ENCODE measurements at places on chromosomes 16 and 17. TPM values are rescaled to one million over a fixed set of nuclear protein-coding genes. Genes with fewer than 3 reads are reported as not detected.

DNA sequence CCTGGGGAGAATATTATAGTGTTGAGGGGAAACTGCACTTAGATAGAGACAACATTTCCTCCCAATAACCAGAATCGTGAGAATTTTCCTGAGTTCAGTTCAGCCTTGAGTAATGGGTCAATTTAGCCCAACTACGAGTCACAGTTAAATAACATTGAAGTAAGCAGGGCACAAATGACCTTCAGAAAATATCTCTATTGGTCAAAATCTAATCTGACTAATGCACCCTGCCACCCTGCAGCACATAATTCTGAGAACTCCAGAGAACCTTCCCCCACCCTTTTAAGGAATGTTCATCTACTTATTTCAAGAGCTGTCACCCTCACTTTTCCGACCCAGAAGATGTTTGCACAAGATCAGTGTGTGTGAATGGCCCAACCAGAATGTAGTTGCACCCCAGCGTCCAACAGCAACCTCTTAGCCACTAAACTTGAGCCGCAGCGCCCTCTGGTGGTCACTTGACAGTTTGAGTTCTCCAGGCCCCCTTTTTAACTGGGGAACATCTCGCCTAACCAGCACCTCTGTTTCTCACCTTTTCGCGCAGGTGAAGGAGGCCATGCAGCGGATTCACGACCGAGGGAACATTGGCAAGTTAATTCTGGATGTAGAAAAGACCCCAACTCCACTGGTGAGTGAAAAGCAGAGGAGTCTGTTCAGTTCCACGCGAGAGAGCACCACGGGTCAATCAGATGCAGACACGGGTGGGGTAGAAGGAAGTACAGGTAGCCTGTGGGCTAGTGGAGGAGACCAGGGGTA is 50.9 kb upstream of the CLEC3A start:
- H3K4me3 ChIP-seq: no peak overlapping the region
- no peaks in the 10 kb centered on the region for H3K36me3 ChIP-seq
- no peak for DNase-seq
- no peaks in the 10 kb centered on the region for H3K4me1 ChIP-seq
- H3K27ac ChIP-seq: no peak overlapping the region
- no peaks in the 10 kb centered on the region for H3K27me3 ChIP-seq

- DNase-seq: no peak
- no peak overlapping the region for H3K27ac ChIP-seq
- H3K36me3 ChIP-seq: peaks cover 4% of the 10 kb centered on the region
Measured at GRCh38 chr17:57415751-57416207, 159.5 kb downstream of the MSI2 start.

DNA sequence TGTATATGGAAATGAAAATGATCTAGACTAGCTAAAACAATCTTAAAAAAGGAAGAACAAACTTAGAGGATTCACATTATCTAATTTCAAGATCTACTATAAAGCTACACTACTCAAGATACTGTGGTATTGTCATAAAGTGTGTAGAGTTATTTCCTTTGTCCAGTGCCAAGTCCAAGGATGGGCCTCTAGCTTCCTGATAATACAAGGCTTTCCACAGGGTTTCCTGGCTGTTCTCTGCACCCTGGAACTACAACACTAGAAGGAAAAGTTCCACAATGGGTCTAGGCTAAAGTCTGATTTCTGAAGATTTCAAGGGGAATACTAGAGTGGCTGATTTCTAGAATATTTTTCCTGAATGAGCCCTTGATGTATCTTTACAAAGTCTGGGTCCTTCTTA is 34.2 kb downstream of the TBC1D3B start:
- H3K4me1 ChIP-seq: no peaks in the 10 kb centered on the region
- H3K27me3 ChIP-seq: peaks cover 37% of the 10 kb centered on the region
- H3K36me3 ChIP-seq: no peaks in the 10 kb centered on the region
- no peak overlapping the region for H3K27ac ChIP-seq
- no peak overlapping the region for H3K4me3 ChIP-seq

DNA sequence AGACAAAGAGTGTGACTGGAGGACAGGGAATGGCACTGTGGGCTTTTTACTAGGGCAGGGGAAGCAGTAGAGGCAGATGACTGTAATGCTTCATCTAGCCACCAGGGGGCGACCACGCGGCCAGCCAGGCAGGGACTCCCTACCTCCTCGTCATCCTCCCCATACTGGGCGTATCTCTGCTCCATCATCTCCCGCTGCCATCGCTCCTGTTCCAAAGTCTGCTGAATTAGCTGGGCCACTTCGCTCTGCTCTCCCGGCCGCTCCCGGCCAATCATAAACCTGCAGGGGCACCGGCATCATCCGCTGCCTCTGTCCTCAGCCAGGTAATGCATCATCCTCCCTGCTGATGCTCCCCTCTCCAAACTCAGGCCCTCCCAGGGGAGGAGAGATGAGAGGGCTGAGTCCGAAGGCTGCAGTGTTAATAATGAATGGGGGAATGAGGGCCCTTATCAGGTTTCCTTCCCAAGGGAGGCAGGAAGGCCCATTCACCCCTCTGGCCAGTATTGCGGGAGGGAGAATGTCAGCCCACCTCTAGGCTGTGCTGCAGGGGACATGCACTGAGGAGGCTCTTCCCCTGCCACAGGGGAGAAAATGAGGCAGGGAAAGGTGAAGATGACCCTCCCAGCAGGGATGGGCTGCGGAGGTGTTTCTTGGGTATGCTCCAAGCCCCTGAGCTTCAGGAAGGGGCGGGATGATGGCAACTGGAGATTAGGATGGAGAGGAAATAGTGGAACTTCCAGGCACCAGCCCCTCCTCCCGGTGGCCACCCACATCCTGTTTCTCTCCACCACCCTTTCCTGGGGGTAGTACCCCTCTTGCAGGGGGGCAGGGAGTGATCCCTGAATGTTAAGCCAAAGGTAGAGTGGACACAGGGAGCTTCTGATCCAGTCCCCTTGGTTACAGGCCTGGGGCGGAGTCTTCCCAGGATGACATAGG is 10.3 kb upstream of the SAMD14 start:
- H3K27me3 ChIP-seq: no peaks in the 10 kb centered on the region
- DNase-seq: peak; percentile 94
- peak overlapping the region; percentile 60 for H3K27ac ChIP-seq
- peaks cover 35% of the 10 kb centered on the region for H3K4me1 ChIP-seq
- no peak overlapping the region for H3K4me3 ChIP-seq

- no peak for DNase-seq
- H3K4me3 ChIP-seq: no peak overlapping the region
- H3K27me3 ChIP-seq: no peaks in the 10 kb centered on the region
- no peak overlapping the region for H3K27ac ChIP-seq
- H3K4me1 ChIP-seq: peaks cover 9% of the 10 kb centered on the region
- peaks cover 32% of the 10 kb centered on the region for H3K36me3 ChIP-seq
Measured at GRCh38 chr16:10997485-10997884, 53.1 kb downstream of the CLEC16A start.

GRCh38 chr16:30342751-30343490 is 12.2 kb downstream of the CD2BP2 start:
- peak; percentile 80 for DNase-seq
- H3K4me3 ChIP-seq: no peak overlapping the region
- H3K27me3 ChIP-seq: no peaks in the 10 kb centered on the region
- no peak overlapping the region for H3K27ac ChIP-seq
- no peaks in the 10 kb centered on the region for H3K4me1 ChIP-seq
- H3K36me3 ChIP-seq: no peaks in the 10 kb centered on the region

DNA sequence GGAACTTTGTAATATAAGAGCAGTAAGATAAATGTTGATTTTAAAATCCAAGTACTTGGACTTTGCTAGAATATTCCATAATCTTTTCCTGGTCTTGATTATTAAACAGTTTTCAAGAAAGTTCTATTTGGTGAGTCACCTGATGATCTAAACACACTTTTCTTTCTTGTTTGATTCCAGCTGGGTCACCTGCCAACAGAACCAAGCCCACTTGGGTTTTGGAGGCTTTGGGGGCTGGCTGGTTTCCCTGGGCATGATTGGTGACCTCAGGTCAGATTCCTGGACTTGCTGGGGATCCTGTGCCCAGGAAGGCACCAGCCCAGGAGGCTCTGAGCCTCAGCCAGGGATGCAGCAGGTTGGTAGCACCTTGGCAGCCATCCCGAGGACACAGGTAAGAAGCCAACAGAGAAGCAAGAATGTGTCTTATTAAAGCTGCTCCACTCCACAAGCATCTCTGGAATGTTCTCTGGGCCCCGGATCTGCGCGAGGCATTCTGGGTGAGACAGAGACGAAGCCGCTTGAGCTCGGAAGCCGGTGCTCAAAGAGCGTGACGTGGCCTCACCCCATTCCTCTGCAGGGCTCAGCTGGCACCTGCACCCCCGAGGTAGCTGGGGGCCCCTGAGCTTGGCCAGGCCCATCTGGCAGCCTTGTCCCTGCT is 3.1 kb upstream of the TEX19 start:
- no peak overlapping the region for H3K4me3 ChIP-seq
- no peak overlapping the region for H3K27ac ChIP-seq
- no peak for DNase-seq
- H3K36me3 ChIP-seq: no peaks in the 10 kb centered on the region
- peaks cover 4% of the 10 kb centered on the region for H3K4me1 ChIP-seq

DNA sequence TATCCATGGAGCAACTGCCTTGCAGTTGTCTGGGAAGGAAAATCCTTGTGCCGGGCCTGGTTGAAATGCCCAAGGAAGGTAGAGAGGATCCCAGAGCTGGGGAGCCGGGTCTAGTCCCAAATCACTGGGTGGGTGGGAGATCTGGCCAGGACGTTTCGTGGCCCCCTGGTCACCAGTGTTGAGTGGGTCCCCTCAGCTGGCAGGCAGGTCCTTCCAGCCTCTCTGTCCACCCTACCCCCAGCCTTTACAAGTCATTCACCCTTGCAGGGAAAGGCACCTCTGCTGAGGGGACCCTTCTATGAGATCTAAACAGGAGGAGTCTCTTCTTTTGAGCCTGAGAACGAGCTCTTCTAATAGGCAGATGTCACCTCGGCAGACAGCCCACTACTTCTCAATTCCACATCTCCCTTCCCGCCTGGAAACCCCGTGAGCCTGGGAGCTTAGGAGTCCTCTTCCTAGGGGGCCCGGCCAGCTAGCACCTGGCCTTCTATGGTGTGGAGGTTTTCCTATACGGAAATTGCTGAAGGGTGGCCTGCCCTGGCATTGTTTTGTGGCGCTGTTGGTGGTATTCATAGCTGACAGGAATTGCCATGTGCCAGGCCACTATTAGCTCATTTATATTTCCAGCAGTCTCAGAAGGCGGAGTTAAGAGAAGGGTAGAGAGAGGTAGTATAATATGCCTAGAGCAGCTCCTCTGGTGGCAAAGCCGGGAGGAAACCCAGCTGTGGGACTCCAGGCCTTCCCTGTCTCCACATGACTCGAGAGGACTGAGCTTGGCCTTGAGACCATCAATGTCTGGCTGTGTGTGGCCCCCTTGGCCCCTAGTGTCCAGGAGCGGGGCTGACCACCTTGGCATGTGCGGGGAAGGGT is 13.3 kb downstream of the MPRIP start:
- no peaks in the 10 kb centered on the region for H3K27me3 ChIP-seq
- DNase-seq: no peak
- H3K4me3 ChIP-seq: no peak overlapping the region
- H3K4me1 ChIP-seq: peaks cover 43% of the 10 kb centered on the region

GRCh38 chr16:56700195-56700594 is 17.9 kb downstream of the MT1X start:
- no peak for DNase-seq
- no peak overlapping the region for H3K4me3 ChIP-seq
- no peaks in the 10 kb centered on the region for H3K36me3 ChIP-seq
- no peaks in the 10 kb centered on the region for H3K27me3 ChIP-seq
- H3K4me1 ChIP-seq: peaks cover 11% of the 10 kb centered on the region
- H3K27ac ChIP-seq: no peak overlapping the region

GRCh38 chr16:79097771-79098170 is 502.8 kb downstream of the MAF start:
- H3K4me3 ChIP-seq: no peak overlapping the region
- no peak for DNase-seq
- no peaks in the 10 kb centered on the region for H3K4me1 ChIP-seq
- H3K27me3 ChIP-seq: peaks cover 6% of the 10 kb centered on the region
- no peak overlapping the region for H3K27ac ChIP-seq

GRCh38 chr17:39555368-39555767 is 52.4 kb downstream of the NEUROD2 start:
- H3K27ac ChIP-seq: no peak overlapping the region
- DNase-seq: no peak
- no peaks in the 10 kb centered on the region for H3K27me3 ChIP-seq
- H3K4me3 ChIP-seq: no peak overlapping the region

DNA sequence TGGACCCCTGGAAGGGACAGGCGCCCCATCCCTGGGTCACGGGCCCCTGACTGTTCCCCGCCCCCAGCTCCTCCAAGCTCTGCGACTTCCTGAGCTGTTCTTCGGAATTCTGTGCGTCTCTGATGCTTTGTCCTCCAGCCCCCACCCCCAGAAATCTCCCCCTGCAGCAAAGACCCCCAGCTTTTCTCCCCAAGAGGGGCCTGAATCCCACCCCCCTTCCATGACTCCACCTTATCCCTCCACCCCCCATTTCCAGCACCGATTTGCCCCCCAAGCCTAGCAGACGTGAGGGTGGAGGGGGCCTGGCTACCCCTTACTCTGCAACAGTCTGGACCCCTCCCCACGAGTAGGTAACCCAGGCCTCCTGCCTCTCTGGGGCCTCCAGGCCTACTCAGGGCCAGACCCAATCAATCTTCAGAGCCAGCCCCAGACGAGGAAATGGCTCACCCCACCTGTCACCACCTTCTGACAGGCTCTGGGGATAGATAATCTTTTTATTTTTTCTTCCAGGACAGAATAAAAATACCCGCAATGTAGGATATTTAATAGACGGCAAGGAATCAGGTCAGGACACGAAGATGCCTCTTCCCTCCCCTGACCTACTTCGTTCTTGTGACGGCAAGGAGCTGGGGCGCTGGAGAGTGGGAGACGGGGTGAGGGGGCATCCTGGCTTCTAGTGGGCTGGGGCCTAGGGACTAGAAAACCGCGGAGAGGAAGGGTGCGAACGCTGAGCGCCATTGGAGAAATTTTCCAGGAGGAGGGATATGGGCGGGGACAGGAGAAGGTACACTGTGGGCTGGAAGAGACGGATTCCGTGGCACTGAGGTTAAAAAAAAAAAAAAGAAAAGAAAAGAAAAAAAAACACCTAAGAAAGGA is 744 bp upstream of the PLXDC1 start:
- DNase-seq: no peak
- peaks cover 26% of the 10 kb centered on the region for H3K4me1 ChIP-seq
- H3K4me3 ChIP-seq: peak overlapping the region; percentile 91
- H3K27me3 ChIP-seq: no peaks in the 10 kb centered on the region
- peak overlapping the region; percentile 90 for H3K27ac ChIP-seq
- H3K36me3 ChIP-seq: no peaks in the 10 kb centered on the region

- peaks cover 8% of the 10 kb centered on the region for H3K36me3 ChIP-seq
- peak overlapping the region; percentile 96 for H3K27ac ChIP-seq
Measured at GRCh38 chr16:31073142-31073969, 684 bp downstream of the ZNF668 start.

Gene RND2
- total RNA-seq: 0.91 TPM

Gene TLCD3B
- 0.32 TPM for total RNA-seq

Gene SULT1A1
- 11.4 TPM for total RNA-seq

Gene ARHGAP27
- total RNA-seq: 0.99 TPM

Gene TEX14
- 0.13 TPM for total RNA-seq

Gene FCSK
- 16.8 TPM for total RNA-seq

Gene NAA60
- total RNA-seq: 55.0 TPM

Gene CFAP97D1
- total RNA-seq: not detected

Gene CCL17
- total RNA-seq: not detected

Gene RGS11
- total RNA-seq: 9.5 TPM

Gene SHPK
- total RNA-seq: 8.5 TPM

Gene NPIPB12
- total RNA-seq: 55.1 TPM

Gene HS3ST3A1
- total RNA-seq: 7.5 TPM

Measured in osteocyte (in vitro differentiated cells).